Bladder microvascular endothelial cell (primary cell): ENCODE measurements at places on chromosomes 6 and 20. TPM values are rescaled to one million over a fixed set of nuclear protein-coding genes. Genes with fewer than 3 reads are reported as not detected.

KIF6 gene
- total RNA-seq, result 0.25 TPM in 1 of 2 replicates, not detected in the other

MOCS3 gene
- total RNA-seq, result 5.0 and 6.8 TPM in 2 replicates

MRPL2 gene
- 12.0 and 17.6 TPM in 2 replicates for total RNA-seq

FIG4 gene
- total RNA-seq, result 9.2 and 15.2 TPM in 2 replicates

KCNK16 gene
- not detected in 2 replicates for total RNA-seq

TBPL1 gene
- total RNA-seq, result 8.4 and 40.7 TPM in 2 replicates

ENPP5 gene
- total RNA-seq, result not detected in 2 replicates

FLRT3 gene
- total RNA-seq, result under 0.01 and 0.50 TPM in 2 replicates

BNIP5 gene
- total RNA-seq, result not detected in 2 replicates

TFAP2D gene
- not detected in 2 replicates for total RNA-seq

AKAP12 gene
- total RNA-seq, result 143 and 553 TPM in 2 replicates

FAM162B gene
- total RNA-seq, result 0.16 and 3.5 TPM in 2 replicates

SKIC2 gene
- 32.7 and 40.9 TPM in 2 replicates for total RNA-seq

TREML1 gene
- total RNA-seq, result not detected in 2 replicates

PREP gene
- total RNA-seq, result 14.6 and 59.5 TPM in 2 replicates

MAS1L gene
- total RNA-seq, result not detected in 2 replicates

BPIFB4 gene
- not detected in 2 replicates for total RNA-seq

KIF25 gene
- total RNA-seq, result 0.19 and 0.49 TPM in 2 replicates

CTAGE9 gene
- not detected in 2 replicates for total RNA-seq

MUC21 gene
- total RNA-seq, result not detected in 2 replicates

SIRPD gene
- not detected in 2 replicates for total RNA-seq

EEF1A2 gene
- 0.49 and 27.1 TPM in 2 replicates for total RNA-seq

GUCA1A gene
- not detected in 2 replicates for total RNA-seq

OPRL1 gene
- 1.3 and 5.0 TPM in 2 replicates for total RNA-seq
